Stimulated activated CD4-positive, alpha-beta T cell treated with anti-CD3 and anti-CD28 coated beads, Interleukin-4, amount 100 ng/mL, for 48 hours (primary cell): ENCODE measurements at places on chromosomes 7 and 10.

GRCh38 chr10:122062831-122063674 lies 74.1 kb downstream of the TACC2 start:
- DNase-seq, result no peak

DNA sequence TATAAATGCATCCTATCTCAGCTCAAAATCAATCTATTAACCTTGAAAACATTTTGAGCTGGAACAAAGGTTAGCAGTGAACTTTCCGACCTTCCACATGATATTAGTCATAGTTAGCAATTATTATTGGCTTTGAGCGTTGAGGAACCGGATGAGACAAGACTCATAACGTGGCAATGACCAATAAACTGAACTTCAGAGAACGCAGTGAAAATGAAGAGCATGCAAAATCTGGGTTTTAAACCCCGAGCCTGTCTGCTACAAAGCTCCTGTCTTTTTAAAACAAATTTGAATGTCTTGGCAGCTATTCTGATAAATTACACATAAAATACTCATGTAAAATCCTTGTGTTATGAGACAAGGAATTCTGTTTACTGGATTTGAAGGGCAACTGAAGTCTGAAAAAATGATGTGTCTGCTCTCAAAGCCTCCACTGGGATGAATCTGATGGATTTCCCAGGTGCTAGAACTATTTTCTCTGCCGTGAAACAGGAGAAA lies 74.7 kb upstream of the ITGB1 start:
- no peak for DNase-seq

GRCh38 chr10:75406462-75407223 lies 5.1 kb upstream of the ZNF503 start:
- DNase-seq, result no peak

DNA sequence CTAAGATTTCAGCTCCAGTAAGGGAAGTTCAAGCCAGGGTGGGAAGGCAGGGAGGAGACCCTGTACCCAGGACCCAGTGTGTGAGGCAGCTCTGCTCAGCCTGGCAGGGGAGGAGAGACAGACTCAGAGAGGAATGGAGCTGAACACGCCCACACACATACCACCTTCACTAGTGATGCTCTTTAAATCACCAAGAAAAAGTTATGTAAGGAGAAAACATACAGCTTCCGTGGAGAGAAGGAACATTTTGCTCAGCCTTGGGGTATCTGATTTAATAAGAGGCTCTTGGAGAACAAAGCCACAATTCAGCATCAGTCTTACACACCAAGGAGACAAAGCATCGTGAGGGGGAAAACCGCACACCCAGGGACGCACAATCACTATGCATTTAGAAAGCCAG lies 62.9 kb downstream of the PRKAG2 start:
- DNase-seq, result no peak

DNA sequence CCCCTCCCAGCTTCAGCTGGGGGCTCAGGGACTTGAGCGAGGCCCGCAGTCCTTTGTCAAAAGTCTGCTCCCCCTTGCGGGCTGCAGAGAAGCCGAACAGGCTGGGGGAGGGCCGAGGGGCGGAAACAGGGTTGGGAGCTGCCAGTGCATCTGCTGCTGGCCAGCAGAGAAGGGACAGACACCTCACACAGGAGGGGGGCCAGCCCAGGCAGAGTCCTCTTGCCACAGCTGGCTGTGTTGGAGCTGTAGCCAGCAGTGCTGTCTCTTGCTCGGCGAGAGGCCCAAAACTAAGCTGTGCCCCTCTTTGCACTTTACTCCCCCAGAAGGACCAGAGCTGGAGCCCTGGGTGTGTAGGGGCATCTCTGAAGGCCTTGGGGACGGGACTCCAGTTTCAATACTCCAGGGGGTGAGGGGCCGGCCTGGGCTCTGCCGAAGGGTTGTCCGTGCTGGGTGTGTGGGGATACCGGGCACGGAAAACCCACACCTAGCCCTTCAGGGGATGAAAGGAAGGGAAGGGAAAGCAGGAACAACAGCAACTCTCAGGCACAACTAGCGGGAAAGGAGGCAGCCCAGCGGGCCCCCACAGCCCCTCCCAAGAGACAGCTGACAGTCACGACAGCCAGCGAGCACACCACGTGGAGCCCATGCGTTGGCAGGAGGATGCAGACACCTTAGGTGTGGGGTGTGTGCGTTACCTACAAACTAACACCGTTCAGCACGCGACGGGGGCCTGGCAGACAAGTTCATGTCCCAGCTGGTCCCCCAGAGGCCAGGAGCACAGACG lies 17.8 kb downstream of the YKT6 start:
- no peak for DNase-seq

- no peak for DNase-seq
These were observed 155.9 kb downstream of the ATE1 start for GRCh38 chr10:121771966-121772365.

DNA sequence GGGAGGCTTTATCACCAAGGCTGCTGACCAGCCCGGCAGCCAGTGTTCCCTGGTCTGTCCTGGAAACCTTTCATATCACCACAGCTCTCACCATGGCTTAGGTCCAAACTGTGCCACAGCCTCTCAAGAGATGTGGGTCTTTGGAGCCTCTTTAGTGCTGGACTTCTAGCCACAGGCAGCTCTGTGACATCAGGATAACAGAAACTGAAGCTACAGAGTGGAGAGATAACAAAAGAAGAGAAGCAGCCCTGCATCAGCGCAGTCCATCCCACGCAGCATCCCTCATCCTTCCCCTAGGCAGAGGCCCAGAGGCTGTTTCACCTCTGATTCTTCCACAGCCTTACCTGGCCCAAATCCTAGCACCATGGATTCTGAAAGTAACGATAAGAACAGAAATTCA lies 187.9 kb upstream of the KMT2E start:
- no peak for DNase-seq

GRCh38 chr7:137940218-137940617 lies 61.7 kb downstream of the CREB3L2 start:
- DNase-seq, result no peak

DNA sequence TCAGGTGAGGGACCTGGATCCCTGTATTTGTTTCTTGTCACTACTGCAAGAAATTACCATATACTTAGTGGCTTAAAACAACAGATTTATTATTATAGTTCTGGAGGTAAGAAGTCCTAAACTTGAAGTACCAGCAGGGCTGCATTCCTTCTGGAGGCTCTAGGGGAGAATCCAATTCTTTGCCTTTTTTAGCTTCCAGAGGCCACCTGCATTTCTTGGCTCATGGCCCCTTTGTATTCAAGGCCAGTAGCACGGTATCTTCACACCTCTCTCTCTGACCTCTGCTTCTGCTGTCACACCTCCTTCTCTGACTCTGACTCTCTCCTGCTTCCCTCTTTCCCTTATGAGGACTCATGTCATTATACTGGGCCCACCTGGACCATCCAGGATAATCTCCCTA lies 2.2 kb upstream of the LHPP start:
- DNase-seq, result no peak

- no peak for DNase-seq
These were observed 60.3 kb downstream of the PALD1 start for GRCh38 chr10:70538731-70539338.

GRCh38 chr7:159030490-159031134 lies 114.1 kb downstream of the VIPR2 start:
- DNase-seq, result no peak

DNA sequence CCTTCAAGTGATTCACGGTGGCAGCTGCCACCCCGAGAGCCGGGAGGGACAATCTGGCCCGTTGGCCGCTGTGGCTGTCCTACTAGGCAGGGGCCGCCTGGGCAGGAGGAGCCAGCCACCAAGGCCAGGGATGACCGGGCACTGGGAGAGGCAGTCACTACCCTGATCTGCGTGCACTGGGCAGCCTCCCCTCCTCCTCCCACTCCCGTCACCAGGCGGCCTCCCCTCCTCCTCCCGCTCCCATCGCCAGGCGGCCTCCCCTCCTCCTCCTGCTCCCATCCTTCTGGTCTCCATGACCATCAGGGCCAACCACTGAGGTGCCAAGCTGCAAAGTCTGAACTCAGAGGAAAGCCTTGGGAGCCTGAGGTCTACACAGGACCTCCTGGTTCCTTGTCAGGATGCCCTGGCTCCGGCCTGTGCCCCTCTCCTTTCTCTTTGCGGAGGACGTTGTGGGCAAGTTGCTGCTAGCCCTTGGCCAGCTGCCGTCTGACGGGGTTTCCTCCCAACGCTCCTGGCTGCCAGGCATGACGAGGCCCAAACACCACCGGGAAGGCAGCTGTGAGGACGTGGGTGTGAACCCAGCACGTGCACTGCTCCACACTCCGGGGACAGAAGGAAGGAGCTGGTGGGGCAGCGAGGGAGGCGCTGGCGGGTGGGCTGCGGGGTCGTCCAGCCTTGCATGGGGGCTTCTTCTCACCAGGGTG lies 131.1 kb downstream of the WDR37 start:
- DNase-seq, result no peak

DNA sequence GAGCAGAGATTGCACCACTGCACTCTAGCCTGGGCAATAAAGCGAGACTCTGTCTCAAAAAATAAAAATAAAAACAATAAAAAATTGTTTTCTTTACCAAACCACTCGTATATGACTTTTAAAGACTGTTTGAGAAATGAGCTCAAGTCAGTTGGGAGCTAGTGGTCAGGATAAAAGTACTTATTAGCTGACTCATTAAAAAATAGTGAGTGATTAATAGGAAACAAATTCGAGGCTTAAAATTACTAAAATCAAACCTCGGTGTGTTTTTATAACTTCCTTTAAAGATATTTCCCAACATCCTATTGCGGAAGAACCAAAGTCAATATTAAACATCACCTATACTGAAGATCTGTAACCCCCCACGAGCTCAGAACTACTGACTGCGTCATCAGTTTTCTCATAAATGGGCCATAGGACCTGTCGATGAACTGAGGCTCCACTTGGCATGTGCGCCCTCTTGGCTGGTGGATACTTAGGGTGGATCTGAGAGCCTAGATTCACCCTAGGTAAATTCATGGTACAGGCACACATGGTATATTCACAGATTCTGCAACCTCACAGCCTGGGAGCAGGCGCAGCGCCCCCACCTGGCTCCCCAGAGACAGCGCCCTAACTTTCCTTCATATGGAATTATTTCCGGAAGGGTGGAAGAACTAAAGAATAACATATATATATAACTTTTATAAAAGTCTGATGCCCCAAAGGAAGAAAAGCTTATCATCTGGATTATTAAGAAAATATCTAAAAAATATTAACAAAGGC lies 9.2 kb downstream of the MKI67 start:
- no peak for DNase-seq

DNA sequence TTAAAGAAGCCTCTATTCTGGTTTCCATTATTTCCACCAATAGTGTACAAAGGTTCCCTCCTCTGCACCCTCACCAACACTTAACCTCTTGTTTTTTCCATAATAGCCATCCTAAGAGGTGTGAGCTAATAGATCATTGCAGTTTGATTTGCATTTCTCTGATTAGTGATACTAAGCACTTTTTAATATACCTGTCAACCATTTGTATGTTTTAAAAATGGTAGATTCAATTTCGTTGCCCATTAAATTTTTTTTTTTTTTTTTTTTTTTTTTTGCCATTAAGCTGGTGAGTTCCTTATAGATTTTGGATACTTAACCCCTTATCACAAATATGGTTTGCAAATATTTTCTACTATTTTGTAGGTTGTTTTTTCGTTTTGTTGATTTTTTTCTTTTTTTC lies 23.2 kb downstream of the WAC start:
- DNase-seq, result no peak

DNA sequence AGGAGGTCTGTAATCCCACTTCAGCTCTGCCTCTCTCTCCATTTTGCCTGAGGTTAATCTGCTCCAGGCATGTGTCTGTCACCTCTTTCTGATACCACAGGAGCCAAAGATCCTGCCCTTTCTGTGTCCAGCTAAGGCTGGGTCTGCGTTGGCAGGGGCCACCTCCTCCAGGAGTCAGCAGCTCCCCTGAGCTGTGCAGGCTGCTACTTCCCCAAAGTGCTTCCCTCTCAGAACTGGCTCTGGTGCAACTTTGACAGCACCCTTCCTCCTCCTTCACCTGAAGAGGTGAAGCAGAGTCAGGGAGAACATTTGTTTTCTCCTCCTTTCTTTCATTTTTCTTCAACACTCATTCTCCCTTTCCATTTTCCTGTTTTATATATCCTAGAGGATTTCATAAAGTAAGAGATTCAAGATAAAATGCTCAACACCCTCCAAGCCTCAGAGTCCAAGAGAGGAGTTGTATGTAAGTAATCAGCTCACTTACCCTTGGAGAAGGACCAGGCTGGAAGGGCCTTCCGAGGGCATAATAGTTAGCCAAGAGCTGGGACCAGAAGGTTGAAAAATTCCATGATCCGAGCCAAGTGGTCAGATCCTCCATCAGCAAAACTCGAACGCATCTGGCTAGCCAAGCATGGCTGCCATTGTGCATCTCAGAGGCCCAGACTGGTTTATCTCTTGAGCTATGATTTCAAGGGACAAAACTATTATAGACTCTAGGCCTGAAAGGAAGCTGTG lies 257.3 kb downstream of the PTEN start:
- no peak for DNase-seq

DNA sequence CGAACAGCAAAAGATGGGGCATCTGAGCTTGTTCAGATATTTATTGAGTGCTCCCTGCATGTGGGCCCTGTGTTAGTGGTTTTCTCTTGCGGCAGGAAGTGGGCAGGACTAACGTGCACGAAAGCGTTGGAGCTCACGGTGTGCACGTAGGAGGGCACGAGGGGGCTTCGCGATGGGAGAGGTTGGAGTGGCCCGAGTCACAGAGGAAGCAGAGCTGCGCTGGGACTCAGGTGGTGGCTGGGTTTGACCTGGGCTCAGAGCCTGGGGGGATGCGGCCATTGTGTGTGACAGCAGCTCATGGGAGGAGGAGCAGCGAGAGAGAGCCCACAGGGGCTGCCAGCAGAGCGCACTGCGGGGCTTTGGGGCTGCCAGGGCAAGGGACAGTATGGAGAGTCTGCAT lies 7.7 kb downstream of the ZSCAN25 start:
- DNase-seq, result peak; percentile 51

GRCh38 chr10:102424145-102424544 lies 3.5 kb downstream of the FBXL15 start:
- no peak for DNase-seq

DNA sequence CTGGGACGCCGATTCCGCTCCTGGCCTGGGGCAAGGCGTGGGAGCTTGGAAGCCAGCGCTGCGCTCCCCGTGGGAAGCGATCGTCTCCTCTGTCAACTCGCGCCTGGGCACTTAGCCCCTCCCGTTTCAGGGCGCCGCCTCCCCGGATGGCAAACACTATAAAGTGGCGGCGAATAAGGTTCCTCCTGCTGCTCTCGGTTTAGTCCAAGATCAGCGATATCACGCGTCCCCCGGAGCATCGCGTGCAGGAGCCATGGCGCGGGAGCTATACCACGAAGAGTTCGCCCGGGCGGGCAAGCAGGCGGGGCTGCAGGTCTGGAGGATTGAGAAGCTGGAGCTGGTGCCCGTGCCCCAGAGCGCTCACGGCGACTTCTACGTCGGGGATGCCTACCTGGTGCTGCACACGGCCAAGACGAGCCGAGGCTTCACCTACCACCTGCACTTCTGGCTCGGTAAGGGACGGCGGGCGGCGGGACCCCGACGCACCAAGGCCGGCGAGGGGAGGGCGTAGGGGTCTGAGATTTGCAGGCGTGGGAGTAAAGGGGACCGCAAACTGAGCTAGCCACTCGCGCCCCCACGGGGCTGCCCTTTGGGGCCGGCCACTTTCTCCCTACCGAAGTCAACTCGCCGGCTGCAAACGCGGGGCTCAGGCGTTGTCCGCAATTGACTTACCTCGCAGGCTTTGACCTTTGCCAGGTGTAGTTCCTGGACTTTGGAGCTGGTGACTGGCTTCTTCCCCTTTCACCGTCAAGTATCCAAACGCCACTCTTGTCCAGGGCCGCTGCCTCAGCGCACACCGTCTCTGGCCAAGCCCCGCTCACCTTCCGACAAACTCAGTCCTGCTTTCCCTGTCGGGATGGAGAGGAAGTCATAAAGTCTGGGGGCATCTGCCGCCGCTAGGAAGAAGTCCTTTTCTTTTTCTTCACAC lies at the start of gene SCIN:
Gene SCIN (plus strand): TSS at position 187 of the 928 bp plus-strand sequence. CDS start 67 bp downstream, at position 254.
- no peak for DNase-seq
